ENCODE measurements at places on chromosomes 3 and 15.

GRCh38 chr3:52983828-52984227, 62.0 kb downstream of the SFMBT1 start:
- no peak for DNase-seq

- no peak for DNase-seq
Observed at GRCh38 chr3:184347321-184348056, 10.1 kb downstream of the FAM131A start.

DNA sequence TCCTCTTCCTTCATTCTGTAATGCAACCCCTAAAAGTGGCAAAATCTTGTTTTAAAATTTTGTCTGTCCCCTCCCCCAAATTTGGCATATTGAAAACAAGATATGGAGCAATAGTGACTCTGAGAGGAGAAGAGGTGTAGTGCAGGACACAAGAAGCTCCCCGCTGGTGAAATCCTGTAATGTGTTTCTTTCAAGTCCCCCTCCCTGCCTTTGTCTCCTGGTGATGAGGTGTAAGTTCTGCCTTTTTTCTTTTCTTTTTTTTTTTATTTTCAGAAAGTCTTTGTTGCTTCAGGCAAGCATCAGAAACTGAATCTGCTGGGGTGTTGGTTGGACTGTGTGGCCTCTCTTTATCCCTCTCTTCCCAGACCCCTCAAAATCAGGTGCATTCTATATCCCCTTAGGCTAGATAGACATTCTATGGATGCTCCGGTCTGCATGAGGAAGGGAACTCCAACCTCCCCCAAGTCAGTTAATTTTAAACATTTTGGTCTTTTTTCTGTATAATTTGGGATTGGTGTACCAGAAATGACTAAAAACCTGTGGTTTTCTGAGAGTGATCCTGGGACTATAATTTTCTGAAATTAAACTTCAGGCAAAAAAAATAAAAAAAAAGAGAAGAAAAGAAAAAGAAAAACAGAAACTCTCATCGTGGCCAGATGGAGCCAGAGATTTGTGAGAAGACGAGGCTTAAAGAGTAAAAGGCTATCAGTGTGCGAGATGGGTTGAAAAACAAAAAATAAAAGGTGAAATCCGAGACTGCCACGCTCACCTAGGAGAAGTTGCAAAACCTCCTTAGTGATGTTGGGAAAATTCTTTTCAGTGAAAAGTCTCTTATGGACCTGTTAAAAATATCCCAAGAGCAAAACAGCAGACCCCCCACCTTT, 21.4 kb downstream of the ACKR2 start:
- no peak for DNase-seq

DNA sequence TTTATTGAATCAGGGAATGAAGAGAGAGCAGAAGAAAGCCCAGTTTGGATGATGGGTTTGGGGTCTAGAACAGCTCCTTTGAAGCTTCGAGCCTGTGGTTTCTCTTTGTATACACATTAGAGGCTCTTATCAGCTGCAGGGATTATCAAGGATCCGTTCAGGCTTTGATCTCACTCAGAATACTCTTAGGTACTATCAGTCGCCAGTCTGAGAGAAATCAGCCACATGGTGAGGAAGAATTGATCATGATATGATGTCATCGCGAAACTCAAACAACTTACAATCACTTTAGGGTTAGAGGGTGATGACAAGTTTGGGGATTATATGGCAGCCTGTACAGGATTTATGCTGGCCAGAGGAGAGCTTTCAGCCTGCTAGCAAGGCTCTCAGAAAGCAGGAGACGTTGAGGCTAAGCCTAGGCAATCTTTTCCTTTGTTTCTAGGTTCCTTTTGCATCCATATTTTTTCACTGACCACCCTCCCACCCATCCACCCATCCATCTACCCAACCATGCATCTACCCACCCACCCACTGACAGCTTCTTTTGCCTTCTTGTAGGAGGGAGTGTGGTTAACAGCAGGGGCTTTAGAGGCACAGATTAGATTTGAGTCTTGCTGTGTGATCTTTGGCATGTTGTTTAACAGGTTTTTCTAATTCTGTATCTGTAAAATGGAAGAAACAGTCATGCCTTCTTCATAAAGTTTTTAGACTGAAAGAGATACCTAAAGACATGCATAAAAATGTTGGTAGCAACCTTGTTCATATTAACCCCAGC, 330.4 kb upstream of the LRRFIP2 start:
- DNase-seq: no peak

GRCh38 chr3:98986073-98986472, 84.6 kb upstream of the DCBLD2 start:
- no peak for DNase-seq

GRCh38 chr15:55195996-55196395, 745 bp downstream of the RSL24D1 start:
- DNase-seq: no peak

DNA sequence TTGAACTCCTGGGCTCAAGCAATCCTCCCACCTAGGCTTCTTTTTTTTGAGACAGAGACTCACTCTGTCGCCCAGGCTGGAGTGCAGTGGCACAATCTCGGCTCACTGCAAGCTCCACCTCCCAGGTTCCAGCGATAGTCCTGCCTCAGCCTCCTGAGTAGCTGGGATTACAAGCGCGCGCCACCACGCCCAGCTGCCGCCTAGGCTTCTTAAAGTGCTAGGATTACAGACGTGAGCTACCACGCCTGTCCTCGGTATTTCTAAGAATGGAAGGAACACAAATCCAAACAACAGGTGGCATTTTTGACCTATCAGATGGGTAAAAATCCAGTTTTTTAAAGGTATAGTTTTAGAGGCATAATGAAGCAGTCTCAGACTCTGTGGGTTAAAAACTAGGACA, 113.8 kb downstream of the ANP32A start:
- no peak for DNase-seq

- no peak for DNase-seq
Observed at GRCh38 chr3:187686621-187687273, 15.6 kb downstream of the RTP2 start.

DNA sequence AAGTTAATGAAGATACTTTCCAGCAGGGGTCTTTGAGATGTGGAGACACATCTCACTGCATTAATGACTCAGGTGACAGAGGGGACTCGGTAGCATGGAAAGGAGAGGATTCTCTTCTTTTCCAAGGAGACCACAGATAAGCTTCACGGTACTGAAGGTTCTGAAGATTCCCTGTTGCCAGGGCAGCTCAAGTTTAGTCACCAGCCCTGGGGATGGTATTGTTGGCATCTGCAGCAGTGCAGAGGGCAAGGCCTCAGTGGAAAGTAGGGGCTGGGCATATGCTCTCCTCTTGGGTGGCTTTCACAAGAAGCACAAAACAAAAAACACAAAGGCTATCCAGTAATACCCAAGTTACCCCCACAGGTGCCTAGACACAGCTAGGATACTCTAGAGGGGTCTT, 38.0 kb upstream of the MRPL3 start:
- DNase-seq: no peak

DNA sequence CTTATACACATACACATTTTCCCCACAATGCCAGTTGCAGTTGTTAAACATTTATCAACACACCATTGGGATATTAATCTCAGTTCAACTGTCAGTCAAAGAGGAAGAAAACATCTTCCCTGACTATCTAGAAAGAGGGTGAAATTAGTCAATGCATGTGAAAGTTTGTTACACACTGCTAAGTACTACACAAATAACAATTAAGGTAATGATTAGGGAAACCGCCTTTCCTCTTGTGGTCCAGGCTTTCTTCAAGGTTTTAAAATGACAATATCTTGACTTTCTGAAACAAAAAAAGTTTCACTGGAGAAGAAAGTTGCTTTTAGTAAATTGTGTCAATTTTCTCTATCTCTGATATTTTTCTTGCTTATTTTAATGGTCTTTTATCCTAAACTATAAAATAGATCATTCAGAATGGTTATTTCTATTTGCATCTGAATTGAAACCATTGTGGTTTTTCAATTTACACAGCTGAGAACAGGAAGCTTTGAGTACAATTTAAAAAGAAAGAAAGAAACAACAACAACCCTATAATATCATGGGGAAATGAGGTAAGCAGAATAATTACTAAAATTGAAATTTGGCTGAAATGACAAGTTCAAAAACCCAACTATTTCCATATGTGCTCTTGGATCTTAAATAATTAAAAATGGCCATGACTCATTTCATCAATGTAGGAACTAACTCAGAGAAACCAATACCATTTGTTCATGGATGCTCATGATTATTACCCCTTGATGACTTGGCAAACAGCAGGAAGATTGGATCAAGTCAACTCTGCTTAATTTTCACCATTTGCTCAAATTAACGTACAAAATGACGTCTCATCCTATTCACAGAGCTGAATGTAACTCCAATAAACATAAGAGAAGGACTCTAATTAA, 31.7 kb downstream of the GPR149 start:
- no peak for DNase-seq

DNA sequence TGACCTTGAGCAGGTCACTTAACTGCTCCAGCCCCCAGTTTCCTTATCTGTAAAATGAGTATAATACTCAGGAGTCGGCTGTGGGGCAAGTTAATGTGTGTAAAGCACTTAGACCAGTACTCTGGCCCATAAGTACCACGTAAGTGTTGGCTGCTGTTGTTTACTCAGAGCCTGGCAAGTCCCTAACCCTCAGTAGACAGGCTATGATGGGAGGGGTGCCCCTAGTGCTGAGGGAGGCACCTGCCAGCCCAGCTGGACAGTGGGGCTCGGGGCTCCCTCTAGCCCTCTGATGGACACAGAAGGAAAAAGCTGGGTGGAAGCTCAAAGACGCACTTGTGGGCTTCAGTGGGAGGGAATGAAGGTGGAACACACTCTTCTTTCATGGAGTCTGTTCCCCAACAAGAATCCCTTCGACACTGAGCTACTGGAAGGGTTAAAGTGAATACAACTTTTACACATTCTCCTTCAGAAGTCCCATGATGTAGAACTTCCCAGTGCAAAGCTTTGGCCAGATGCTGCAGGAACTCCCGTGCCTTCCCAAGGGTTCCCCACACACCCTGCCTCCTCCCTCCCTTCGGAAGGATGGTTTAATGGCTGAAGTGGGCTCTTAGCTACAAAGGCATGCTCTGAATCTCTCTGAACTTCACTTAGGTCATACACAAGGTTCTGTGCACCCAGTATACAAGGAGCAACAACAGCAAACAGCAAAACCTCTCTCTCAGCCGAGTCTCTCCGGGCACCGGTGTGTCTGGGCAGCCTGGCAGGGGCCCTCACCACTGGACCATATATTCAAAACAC, 25.4 kb downstream of the TMEM44 start:
- DNase-seq: no peak

- no peak for DNase-seq
Observed at GRCh38 chr15:88982304-88982945, 69.2 kb upstream of the MFGE8 start.

GRCh38 chr3:152151216-152151876, 117.4 kb upstream of the MBNL1 start:
- no peak for DNase-seq

GRCh38 chr15:70220490-70221096, 122.9 kb upstream of the TLE3 start:
- no peak for DNase-seq

DNA sequence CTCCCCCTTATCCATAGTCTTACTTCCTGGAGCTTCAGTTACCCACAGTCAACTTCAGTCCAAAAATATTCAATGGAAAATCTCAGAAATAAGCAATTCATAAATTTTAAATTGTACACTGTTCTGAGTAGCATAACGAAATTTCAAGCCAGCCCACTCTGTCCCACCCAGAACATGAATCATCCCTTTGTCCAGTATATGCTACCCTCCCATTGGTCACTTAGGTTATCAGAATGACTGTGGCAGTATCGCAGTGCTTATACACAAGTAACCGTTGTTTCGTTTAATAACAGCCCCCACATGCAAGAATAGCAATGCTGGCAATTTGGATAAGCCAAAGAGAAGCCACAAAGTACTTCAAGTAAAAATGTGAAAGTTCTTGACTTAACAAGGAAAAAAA, 325.3 kb upstream of the ADAMTS9 start:
- no peak for DNase-seq

- DNase-seq: no peak
Observed at GRCh38 chr3:187382609-187383151, 14.5 kb downstream of the RTP4 start.

GRCh38 chr3:17044855-17045254, 160.1 kb downstream of the PLCL2 start:
- DNase-seq: no peak

GRCh38 chr15:51917493-51917892, 54.1 kb downstream of the LEO1 start:
- no peak for DNase-seq

- DNase-seq: no peak
Observed at GRCh38 chr3:176712191-176712590, 485.1 kb downstream of the TBL1XR1 start.

DNA sequence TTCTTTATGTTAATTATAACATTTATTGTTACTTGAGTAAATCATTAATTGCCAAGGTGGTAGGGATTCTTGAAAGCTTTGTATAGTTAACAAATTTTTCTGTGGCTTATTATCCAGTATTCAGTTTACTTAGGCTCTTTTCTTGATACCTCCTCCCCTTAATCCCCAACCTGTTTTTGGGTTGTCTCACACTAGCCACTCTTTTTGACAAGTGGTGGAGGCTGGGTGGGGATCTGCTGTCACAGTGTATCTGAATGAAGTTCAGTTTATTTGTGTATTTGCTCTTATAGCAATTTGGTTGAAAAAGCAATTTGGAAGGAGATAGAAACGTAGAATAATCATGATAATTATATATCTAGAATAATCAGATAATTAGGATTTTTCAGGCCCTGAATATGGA, 43.8 kb downstream of the STT3B start:
- no peak for DNase-seq
